ENCODE measurements at places on chromosomes 3 and 15. TPM values are rescaled to one million over a fixed set of nuclear protein-coding genes. Genes with fewer than 3 reads are reported as not detected.

PFKFB4 gene
- total RNA-seq = 2.0 TPM

COLQ gene
- total RNA-seq = 1.2 TPM

GOLGA6L7 gene
- total RNA-seq = not detected

OCA2 gene
- not detected for total RNA-seq

RFC4 gene
- 32.0 TPM for total RNA-seq

CRYGS gene
- 2.4 TPM for total RNA-seq

KLF15 gene
- 5.6 TPM for total RNA-seq

TRA2B gene
- total RNA-seq = 227 TPM

ILDR1 gene
- not detected for total RNA-seq

MFGE8 gene
- total RNA-seq = 48.1 TPM

BUB1B gene
- 12.8 TPM for total RNA-seq

TFDP2 gene
- 32.0 TPM for total RNA-seq

MESP1 gene
- total RNA-seq = 0.14 TPM

PPP1R2 gene
- total RNA-seq = 277 TPM

NRG4 gene
- 0.05 TPM for total RNA-seq

RAD51 gene
- total RNA-seq = 10.7 TPM

ECE2 gene
- total RNA-seq = not detected

EAF2 gene
- 1.5 TPM for total RNA-seq

ISL2 gene
- 1.2 TPM for total RNA-seq

ZBTB20 gene
- total RNA-seq = 25.4 TPM

SEMA3F gene
- total RNA-seq = 79.4 TPM

MYZAP gene
- 82.5 TPM for total RNA-seq

NME9 gene
- total RNA-seq = not detected

LMAN1L gene
- total RNA-seq = not detected

SLC15A2 gene
- total RNA-seq = 0.33 TPM

VEPH1 gene
- 8.2 TPM for total RNA-seq

IL17RC gene
- 20.4 TPM for total RNA-seq

TM6SF1 gene
- total RNA-seq = 34.7 TPM

FBXL22 gene
- 0.09 TPM for total RNA-seq

UBP1 gene
- 81.5 TPM for total RNA-seq

ANKUB1 gene
- total RNA-seq = not detected

TM4SF4 gene
- not detected for total RNA-seq

CHRD gene
- total RNA-seq = 0.34 TPM

SI gene
- total RNA-seq = not detected

MYL3 gene
- total RNA-seq = 0.14 TPM

MEX3B gene
- total RNA-seq = 11.6 TPM

CNTN4 gene
- 0.17 TPM for total RNA-seq

MYRIP gene
- 30.0 TPM for total RNA-seq

SKOR1 gene
- total RNA-seq = 0.05 TPM

GREM1 gene
- 1.2 TPM for total RNA-seq

EPHB1 gene
- total RNA-seq = 2.4 TPM

MIX23 gene
- total RNA-seq = 30.6 TPM

C3orf80 gene
- total RNA-seq = not detected

ANKRD34C gene
- total RNA-seq = not detected

LCTL gene
- total RNA-seq = not detected

PPARG gene
- total RNA-seq = 69.4 TPM

ATP8B4 gene
- 1.7 TPM for total RNA-seq

TEX55 gene
- total RNA-seq = not detected

A4GNT gene
- not detected for total RNA-seq

WDR5B gene
- 4.8 TPM for total RNA-seq

SLC22A13 gene
- 0.19 TPM for total RNA-seq

TMA7 gene
- 272 TPM for total RNA-seq

MME gene
- total RNA-seq = 20.8 TPM

PARP9 gene
- total RNA-seq = 23.4 TPM

Data from dermis blood vessel endothelial cell (primary cell).